ENCODE measurements at places on chromosomes 2 and 18.

- DNase-seq: no peak
Observed at GRCh38 chr2:233803292-233803911, 25.3 kb downstream of the MROH2A start.

GRCh38 chr2:227853204-227853629 is 18.2 kb upstream of the DAW1 start:
- no peak for DNase-seq

DNA sequence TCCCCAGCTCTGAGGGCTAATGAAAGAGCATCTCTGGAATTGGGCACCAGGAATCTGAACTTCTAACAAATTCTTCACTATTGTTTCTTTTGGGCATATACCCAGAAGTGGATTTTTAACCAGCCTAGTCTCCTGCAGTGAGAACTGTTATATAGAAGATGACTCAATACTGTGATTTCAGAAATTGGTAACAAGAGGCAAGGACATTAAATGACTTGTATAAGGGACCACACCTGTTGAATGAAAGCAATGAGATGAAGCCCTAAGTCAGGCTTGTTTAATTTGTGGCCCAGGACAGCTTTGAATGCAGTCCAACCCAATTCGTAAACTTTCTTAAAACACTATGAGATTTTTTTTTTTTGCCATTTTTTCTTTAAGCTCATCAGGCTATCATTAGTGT is 57.9 kb downstream of the EPC2 start:
- DNase-seq: no peak

GRCh38 chr18:22207021-22207758 is 37.8 kb downstream of the GATA6 start:
- DNase-seq: no peak

GRCh38 chr18:80009661-80010550 is 21.5 kb upstream of the TXNL4A start:
- no peak for DNase-seq

GRCh38 chr2:136175868-136176267 is 57.9 kb upstream of the CXCR4 start:
- no peak for DNase-seq

- DNase-seq: no peak
Observed at GRCh38 chr2:159595410-159596046, 20.8 kb downstream of the BAZ2B start.

- no peak for DNase-seq
Observed at GRCh38 chr2:153946036-153946435, 74.3 kb downstream of the GALNT13 start.

GRCh38 chr2:42359965-42360483 is 993 bp downstream of the COX7A2L start:
- DNase-seq: peak; percentile 39

- DNase-seq: no peak
Observed at GRCh38 chr2:20596193-20596972, 54.5 kb downstream of the HS1BP3 start.

- DNase-seq: no peak
Observed at GRCh38 chr2:172921532-172922236, 154.0 kb upstream of the MAP3K20 start.

DNA sequence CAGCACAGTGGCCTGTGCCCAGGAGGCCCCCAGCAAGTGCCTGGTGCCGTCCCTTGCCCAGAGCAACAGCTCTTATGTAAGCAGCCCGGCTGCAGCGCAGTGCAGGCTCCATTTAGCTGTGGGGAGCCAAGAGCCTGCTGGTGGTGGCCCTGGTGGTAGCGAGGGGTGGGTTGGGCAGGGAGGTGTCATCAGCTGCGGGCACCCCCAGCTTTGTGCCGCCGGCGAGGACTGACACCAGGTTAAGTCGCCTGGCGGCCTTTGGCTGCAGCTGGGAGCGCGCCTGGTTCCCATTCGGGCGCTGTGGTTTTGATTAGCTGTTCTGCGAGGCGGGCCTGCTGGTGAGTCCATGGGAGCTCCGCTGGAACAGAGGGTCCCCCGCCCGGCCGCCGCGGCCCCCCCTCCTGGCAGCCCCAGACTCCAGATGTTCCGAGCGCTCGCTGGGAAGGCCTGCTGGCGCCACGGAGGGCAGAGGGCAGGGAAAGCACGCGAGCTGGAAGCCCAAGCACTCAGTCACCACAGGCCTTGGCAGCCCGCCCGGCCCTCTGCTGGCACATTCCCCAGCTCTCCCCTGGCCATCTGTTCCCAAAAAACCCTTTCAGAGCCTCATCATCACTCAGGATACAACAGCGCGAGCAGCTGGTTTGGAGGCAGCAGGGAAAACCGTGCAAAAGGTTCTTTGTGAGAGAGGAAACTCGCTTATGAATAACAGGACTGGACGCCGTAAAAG is 18.4 kb downstream of the ATOH8 start:
- DNase-seq: peak; percentile 94

DNA sequence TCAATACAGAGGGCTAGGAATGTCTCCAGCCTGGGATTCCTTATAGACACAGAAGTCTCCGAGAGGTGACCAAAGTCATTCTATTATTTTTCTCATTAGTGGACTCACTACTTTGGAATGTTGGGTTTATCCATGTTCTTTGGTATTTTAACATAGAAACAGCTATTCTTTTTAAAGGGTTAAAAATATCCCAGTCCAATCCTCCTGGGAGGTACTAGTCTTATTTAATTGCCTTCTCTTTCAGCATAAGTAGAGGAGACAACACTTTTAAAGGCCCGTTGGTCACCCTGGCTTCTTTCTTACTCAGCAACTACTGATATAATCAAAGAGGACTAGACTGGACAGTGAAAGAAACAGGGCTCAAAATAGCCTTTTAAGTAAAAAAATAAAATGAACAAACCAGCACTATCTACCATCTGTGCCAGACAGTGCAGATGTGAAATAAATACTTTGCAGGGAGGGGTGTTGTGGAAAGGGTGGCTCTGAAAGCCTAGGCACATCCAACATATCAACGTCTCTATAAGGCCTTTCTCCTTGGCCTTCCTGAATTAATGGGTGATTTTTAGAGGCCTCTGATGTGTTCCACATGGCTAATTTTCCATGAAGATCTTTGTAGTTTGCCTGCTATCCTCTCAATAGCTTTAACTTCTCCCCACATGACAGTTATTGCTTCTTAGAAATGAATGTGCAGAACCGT is 334.4 kb upstream of the THUMPD2 start:
- no peak for DNase-seq

DNA sequence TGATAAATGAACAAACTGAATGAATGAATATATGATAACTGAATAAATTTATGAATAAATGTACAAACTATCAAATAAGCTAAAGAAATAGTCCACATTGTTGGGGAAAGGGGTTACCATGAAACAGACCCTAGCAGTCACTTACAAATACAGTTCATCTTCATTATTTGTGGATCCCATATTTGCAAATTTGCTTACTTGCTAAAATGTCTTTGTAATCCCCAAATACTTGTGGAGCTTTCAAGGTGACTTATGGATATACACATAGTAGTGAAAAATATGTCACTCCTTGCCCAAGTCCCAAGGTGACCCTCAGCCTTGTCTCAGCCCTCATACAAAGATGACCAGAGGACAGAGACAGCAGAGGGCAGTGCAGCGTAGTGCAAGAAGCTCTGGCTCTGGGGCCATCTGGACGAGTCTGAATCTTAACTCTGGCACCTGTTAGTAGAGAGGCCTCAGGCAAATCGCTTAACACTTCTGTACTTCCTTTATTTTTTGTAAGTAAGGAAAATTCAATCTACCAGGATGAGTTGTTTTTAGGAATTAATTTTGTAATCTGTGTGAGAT is 3.1 kb downstream of the PAIP2B start:
- DNase-seq: peak; percentile 39

GRCh38 chr18:62264984-62265383 is 60.1 kb upstream of the TNFRSF11A start:
- DNase-seq: no peak

GRCh38 chr18:21489919-21490495 is 110.5 kb downstream of the ESCO1 start:
- no peak for DNase-seq

GRCh38 chr2:233436691-233437438 is 82.6 kb downstream of the DGKD start:
- DNase-seq: no peak

Data from NCI-H524 treated with DMSO at 0.1 percent for 48 hours (cell line).